A549 treated with Mapracorat at 1 μM for 4 hours (cell line): ENCODE measurements at places on chromosomes 7 and 10. TPM values are rescaled to one million over a fixed set of nuclear protein-coding genes. Genes with fewer than 3 reads are reported as not detected.

The FIS1 gene
- 124 to 154 TPM (median 140 TPM) in 5 replicates for total RNA-seq

The GPR22 gene
- total RNA-seq = not detected in 5 replicates

The CPN1 gene
- 0.15 to 0.45 TPM (median 0.35 TPM) in 5 replicates for total RNA-seq

The DNAJC30 gene
- 7.6 to 10.1 TPM (median 9.8 TPM) in 5 replicates for total RNA-seq

The DYNC1I1 gene
- 0.12 to 0.21 TPM (median 0.14 TPM) in 5 replicates for total RNA-seq

The FRMD4A gene
- 2.5 to 4.2 TPM (median 3.6 TPM) in 5 replicates for total RNA-seq

The TMEM178B gene
- 1.3 to 1.9 TPM (median 1.5 TPM) in 5 replicates for total RNA-seq

The THNSL1 gene
- total RNA-seq = 3.3 to 3.9 TPM (median 3.6 TPM) in 5 replicates

The PRF1 gene
- not detected in 5 replicates for total RNA-seq

The PNLIPRP3 gene
- 0.08 TPM in 1 of 5 replicates, not detected in the others for total RNA-seq

The GPR37 gene
- 0.54 to 0.74 TPM (median 0.59 TPM) in 5 replicates for total RNA-seq

The TMEM270 gene
- 0.16 to 0.40 TPM (median 0.22 TPM) in 3 of 5 replicates, not detected in the others for total RNA-seq

The AGR2 gene
- total RNA-seq = 100 to 177 TPM (median 136 TPM) in 5 replicates

The NFKB2 gene
- 41.3 to 66.7 TPM (median 53.7 TPM) in 5 replicates for total RNA-seq

The ANKRD30A gene
- total RNA-seq = 0.39 to 1.2 TPM (median 1.1 TPM) in 5 replicates

The MARVELD1 gene
- 43.9 to 51.9 TPM (median 51.6 TPM) in 5 replicates for total RNA-seq

The IFIT1 gene
- total RNA-seq = 3.5 to 5.5 TPM (median 4.7 TPM) in 5 replicates

The MRC1 gene
- 0.03 TPM in 2 of 5 replicates, not detected in the others for total RNA-seq

The MYO1G gene
- 0.12 to 0.28 TPM (median 0.16 TPM) in 5 replicates for total RNA-seq

The STEAP4 gene
- total RNA-seq = 0.07 TPM in 1 of 5 replicates, not detected in the others

The AKR1C1 gene
- 488 to 635 TPM (median 578 TPM) in 5 replicates for total RNA-seq

The HOXA13 gene
- 1.7 to 2.2 TPM (median 2.1 TPM) in 5 replicates for total RNA-seq

The C10orf95 gene
- total RNA-seq = 0.08 to 0.19 TPM (median 0.12 TPM) in 4 of 5 replicates, not detected in the other

The ST8SIA6 gene
- 0.07 TPM in 1 of 5 replicates, not detected in the others for total RNA-seq

The ZNF425 gene
- 0.94 to 1.6 TPM (median 1.3 TPM) in 5 replicates for total RNA-seq

The CCDC3 gene
- total RNA-seq = 0.98 to 1.4 TPM (median 1.3 TPM) in 5 replicates
